ENCODE measurements at places on chromosomes 6 and 20. TPM values are rescaled to one million over a fixed set of nuclear protein-coding genes. Genes with fewer than 3 reads are reported as not detected.

The RCAN2 gene
- 1.5 TPM for total RNA-seq

The KIF25 gene
- total RNA-seq: not detected

The DHX16 gene
- total RNA-seq: 33.6 TPM

The SMPD2 gene
- 12.5 TPM for total RNA-seq

The CCN5 gene
- not detected for total RNA-seq

The HLA-DQB1 gene
- total RNA-seq: not detected

The CTCFL gene
- total RNA-seq: not detected

The TENT5A gene
- 6.0 TPM for total RNA-seq

The CD24 gene
- total RNA-seq: 2.3 TPM

The SLC35D3 gene
- not detected for total RNA-seq

The SLC24A3 gene
- total RNA-seq: not detected

The HLA-DQB2 gene
- not detected for total RNA-seq

The NMBR gene
- under 0.01 TPM for total RNA-seq

The TUBB1 gene
- total RNA-seq: not detected

The TTK gene
- 9.5 TPM for total RNA-seq

The LRRN4 gene
- total RNA-seq: not detected

The GJA10 gene
- not detected for total RNA-seq

The MAPK13 gene
- total RNA-seq: 4.9 TPM

The AHI1 gene
- 13.5 TPM for total RNA-seq

The LSM14B gene
- total RNA-seq: 31.9 TPM

The SEL1L2 gene
- not detected for total RNA-seq

The CRIP3 gene
- not detected for total RNA-seq

The CDYL gene
- 78.1 TPM for total RNA-seq

The MAP7 gene
- 0.65 TPM for total RNA-seq

The SIRPA gene
- total RNA-seq: 23.6 TPM

The ADA gene
- total RNA-seq: 13.3 TPM

The SLC32A1 gene
- total RNA-seq: not detected

The SDCBP2 gene
- 6.2 TPM for total RNA-seq

The ZCCHC3 gene
- 11.4 TPM for total RNA-seq

The HTR1E gene
- total RNA-seq: not detected

The L3MBTL1 gene
- 5.2 TPM for total RNA-seq

The SLC22A16 gene
- not detected for total RNA-seq

The PKIB gene
- 0.33 TPM for total RNA-seq

The ZNF322 gene
- 17.7 TPM for total RNA-seq

The HCK gene
- total RNA-seq: 0.33 TPM

The CRISP3 gene
- not detected for total RNA-seq

Measured in vein endothelial cell (primary cell).